ENCODE measurements at places on chromosomes 3 and 15.

DNA sequence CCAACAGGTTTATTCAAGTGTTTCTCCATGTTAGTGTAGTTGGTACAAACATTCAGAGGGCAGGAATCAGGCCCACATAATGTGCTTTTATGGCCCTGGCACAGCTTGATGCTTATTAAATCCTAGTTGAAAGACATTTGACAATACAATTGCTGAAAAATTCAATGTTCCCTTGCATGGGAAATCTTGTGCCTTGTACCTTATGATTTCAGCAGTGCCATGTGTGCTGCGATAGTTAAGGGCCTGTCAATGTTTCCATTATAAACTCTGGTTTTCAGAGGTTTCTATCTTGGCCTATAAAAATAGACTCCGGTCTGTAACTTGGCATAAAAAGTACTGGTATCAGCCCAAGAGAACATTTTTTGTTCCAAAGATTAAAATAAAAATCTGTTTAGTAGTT lies 207.2 kb downstream of the TBC1D5 start:
- DNase-seq = no peak

GRCh38 chr15:79953951-79954444 lies 17.0 kb downstream of the BCL2A1 start:
- no peak for DNase-seq

DNA sequence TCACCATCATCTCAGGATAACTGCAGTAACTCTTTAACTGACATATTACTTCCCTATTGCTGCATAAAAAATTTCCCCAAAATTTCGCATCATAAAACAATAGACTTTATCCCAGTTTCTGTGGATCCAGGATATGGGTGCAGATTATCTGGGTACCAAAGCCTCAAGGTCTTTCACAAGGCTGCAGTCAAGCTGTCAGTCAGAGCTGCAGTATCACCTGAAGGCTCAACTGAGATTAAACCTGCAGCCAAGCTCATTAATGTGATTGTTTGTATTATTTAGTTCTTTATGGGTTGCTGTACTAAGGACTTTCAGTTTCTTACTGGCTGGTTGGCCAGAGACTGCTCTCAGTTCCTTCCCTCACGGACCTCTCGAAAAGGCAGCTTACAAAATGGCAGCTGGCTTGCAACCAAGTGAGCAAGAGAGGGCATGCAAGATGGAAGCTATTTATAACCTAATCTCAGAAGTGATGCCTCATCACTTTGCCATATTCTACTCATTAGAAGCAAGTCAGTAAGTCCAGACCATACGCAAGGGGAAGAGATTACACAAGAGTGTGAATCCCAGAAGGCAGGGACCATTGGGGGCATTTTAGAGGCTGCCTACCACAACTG lies 54.9 kb downstream of the DCUN1D1 start:
- DNase-seq = no peak

GRCh38 chr15:78317145-78317836 lies 17.9 kb upstream of the SKIC8 start:
- DNase-seq = no peak
